ENCODE measurements at places on chromosomes 6 and 20.

DNA sequence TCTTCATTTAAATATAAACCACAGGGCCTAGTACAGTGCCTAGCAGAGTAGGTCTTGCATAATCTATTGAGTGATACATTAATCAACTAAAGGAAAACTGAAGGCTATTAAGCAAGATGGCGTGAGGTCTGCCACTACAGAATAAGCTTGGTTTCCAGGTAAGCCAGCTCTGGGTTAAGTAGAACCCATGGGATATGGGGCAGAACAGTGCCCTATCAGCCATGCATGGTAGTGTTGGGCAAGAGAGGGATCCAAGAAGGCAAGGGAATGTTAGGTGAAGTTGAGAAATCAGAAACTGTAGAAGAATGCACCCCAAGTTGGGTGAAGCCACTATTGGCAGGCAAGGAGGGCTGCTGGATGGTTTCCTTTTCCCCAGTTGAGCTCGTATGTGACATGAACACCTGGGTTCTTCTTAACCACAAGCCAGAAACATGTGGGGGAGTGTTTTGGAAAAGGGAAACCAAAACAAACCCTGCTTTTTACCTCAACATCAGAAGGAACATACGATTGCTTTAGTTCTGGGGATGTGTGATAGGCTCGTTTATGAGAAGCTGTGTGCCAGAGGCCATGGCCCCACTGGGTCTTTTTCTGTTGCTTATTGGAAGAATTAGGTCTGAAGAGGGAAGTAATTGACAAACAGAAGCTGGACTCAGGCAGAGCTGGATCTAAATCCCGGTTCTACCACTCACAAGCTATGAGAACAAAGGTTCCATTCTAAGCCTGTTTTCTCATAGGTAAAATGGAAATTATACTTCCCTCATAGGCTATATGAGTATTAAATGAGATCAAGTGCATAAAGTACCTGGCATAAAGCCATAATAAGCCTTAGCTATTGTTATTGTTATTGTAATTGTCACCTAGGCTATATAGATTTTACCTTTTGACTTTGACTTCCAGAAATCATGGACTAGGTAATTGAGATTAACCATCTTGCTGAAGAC, 33.5 kb downstream of the NEDD9 start:
- H3K4me1 ChIP-seq, result peaks cover 53% of the 10 kb centered on the region
- no peaks in the 10 kb centered on the region for H3K36me3 ChIP-seq
- peak overlapping the region; percentile 52 for H3K27ac ChIP-seq
- H3K27me3 ChIP-seq, result no peaks in the 10 kb centered on the region
- peak; percentile 77 for DNase-seq
- H3K4me3 ChIP-seq, result peak overlapping the region; percentile 27

DNA sequence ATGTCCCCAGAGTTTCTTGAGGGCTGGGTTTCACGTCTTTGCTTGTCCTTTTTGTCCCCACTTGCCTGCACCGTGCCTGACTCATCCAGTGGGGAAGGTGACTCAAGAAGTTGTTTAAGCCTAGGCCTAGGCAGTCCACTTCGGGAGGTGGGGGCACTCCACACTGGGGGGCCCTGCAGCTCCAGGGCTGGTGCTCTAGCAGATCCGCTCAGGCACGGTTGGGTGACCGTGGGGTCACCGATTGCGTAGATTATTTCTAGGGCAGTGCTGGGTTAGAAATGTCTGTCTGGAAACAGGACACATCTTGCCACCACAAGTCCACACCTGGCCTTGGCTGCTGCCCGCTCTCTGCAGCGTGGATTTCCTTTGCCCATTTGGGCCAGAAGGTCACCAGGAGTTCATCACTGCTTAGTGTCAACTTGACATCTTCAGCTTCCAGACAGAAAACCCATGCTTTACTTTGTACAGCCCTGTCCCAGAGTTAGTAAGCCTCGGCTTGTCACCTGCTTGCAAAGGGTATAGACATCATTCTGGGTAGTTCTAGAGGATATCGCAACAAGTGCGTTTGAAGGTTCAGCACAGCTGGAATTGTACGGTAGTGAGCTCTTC, 13.6 kb upstream of the C20orf144 start:
- H3K27ac ChIP-seq, result no peak overlapping the region
- no peaks in the 10 kb centered on the region for H3K27me3 ChIP-seq
- H3K4me1 ChIP-seq, result peaks cover 12% of the 10 kb centered on the region
- peaks cover 16% of the 10 kb centered on the region for H3K36me3 ChIP-seq
- H3K4me3 ChIP-seq, result no peak overlapping the region

- no peak for DNase-seq
- H3K36me3 ChIP-seq, result no peaks in the 10 kb centered on the region
- H3K27ac ChIP-seq, result no peak overlapping the region
- H3K4me3 ChIP-seq, result no peak overlapping the region
- H3K4me1 ChIP-seq, result no peaks in the 10 kb centered on the region
Measured at GRCh38 chr6:93177438-93177837, 241.9 kb downstream of the EPHA7 start.

DNA sequence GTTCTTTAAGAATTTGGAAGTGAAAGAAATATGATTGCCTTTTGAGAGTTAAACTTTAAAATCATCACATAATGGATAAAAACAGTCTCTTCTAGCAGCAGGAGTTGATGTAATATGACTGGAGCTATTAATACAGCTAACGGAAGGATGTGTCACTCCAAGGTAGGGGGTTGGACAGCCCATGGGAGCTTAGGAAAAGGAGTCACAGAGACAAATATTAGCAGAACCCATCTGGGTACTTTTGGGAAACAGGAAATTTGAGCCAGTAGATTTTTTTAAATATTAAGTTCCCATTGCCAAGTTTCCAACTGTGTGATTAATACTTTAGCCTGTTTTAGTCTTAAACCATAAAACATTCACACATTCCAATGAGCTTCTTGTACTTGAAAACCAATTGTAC, 164.7 kb upstream of the RIMS1 start:
- no peak overlapping the region for H3K4me3 ChIP-seq
- H3K27ac ChIP-seq, result no peak overlapping the region
- no peaks in the 10 kb centered on the region for H3K4me1 ChIP-seq
- H3K27me3 ChIP-seq, result no peaks in the 10 kb centered on the region
- H3K36me3 ChIP-seq, result no peaks in the 10 kb centered on the region
- no peak for DNase-seq

DNA sequence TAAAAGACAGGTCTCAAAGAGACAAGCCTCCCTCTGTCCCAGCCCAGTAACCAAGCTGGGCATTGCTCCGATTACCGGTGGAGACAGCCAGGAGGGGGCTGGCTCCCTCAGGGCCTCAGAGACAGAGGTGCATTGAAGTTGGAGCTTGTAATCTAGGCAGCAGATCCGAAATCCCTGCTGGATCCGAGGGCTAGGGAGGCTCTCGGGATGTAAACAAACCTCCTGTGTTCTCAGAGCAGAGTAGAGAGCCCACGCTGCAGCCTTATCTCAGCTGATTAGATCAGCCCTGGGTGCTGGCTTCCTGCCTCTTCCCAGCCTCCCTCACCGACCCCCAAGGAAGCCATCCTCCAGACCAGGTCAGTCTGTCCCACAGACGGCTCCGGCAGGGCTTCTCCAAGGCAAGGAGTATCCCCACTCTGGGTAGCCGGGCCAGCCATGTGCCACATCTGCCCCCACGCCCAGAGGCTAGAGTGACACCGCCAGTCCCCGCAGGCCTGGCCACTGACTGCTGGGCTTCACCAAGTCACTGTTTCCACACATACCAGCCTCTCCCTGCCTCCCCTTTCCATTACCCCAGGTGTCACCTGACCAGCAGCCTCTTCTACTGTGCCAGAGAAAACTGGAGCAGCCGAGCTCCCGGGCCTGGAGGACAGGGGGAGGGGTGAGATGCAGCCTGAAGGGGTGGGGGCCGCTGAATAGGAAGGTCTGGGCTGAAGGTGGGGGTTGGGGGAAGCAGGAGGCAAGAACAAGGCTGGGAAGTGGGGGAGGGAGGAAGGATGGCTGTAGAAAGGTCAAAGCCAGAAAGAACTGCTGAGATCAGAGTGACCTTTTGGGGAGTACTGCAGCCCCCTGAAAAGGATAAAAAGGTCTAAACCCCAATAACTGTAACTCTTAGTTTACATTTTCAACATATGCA, 6.0 kb downstream of the SDC4 start:
- no peak overlapping the region for H3K27ac ChIP-seq
- peaks cover 18% of the 10 kb centered on the region for H3K4me1 ChIP-seq
- H3K4me3 ChIP-seq, result no peak overlapping the region

GRCh38 chr6:163904186-163904585, 489.7 kb downstream of the QKI start:
- no peak overlapping the region for H3K27ac ChIP-seq
- no peak overlapping the region for H3K4me3 ChIP-seq
- no peaks in the 10 kb centered on the region for H3K27me3 ChIP-seq
- H3K4me1 ChIP-seq, result no peaks in the 10 kb centered on the region
